Activated CD8-positive, alpha-beta memory T cell treated with anti-CD3 and anti-CD28 coated beads, Interleukin-2, amount 10 ng/mL, durations not matched to agents 7 days and 5 days (primary cell): ENCODE measurements at places on chromosomes 3 and 15. TPM values are rescaled to one million over a fixed set of nuclear protein-coding genes. Genes with fewer than 3 reads are reported as not detected.

GRCh38 chr3:125236331-125236903 is 23.9 kb upstream of the SLC12A8 start:
- no peak overlapping the region for H3K27ac ChIP-seq
- H3K4me3 ChIP-seq, result no peak overlapping the region
- H3K27me3 ChIP-seq, result no peaks in the 10 kb centered on the region

DNA sequence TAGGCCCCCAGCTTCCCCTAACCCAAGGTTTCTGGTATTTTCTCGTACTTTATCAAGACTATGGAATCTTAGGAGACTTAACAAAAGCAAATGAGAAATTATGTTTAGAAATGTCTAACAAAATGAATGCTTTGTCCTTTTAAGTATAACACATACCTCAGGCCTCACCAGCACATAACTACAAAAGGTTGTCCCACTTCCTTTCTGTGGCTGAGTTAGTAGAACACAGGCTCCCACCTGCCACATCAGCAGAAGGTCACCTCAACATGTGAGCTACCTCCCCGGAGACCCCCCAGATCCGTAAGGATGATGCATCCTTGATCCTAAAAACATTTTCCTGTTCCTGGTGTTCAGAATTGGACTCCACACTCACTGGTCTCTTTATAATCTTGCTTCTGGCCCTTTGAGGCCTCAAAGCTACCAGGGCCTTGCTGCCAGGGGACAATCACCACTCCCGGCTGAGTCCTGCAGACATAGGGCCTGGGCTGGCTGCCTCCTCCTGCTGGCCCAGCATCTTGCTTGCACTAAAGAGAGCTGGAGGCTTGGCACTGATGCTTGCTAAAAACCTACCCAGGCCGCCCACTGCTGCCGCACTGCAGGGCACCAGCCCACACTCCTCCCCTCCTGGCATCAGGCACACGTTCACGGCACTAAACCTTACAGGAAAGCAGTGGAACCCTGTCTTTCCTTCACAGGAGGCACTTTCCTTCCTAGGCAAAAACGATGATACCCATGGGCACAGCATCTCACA is 2.9 kb downstream of the CCRL2 start:
- H3K4me1 ChIP-seq, result peaks cover 39% of the 10 kb centered on the region
- peak overlapping the region; percentile 77 for H3K27ac ChIP-seq
- peaks cover 17% of the 10 kb centered on the region for H3K36me3 ChIP-seq
- H3K4me3 ChIP-seq, result no peak overlapping the region
- H3K27me3 ChIP-seq, result no peaks in the 10 kb centered on the region

DNA sequence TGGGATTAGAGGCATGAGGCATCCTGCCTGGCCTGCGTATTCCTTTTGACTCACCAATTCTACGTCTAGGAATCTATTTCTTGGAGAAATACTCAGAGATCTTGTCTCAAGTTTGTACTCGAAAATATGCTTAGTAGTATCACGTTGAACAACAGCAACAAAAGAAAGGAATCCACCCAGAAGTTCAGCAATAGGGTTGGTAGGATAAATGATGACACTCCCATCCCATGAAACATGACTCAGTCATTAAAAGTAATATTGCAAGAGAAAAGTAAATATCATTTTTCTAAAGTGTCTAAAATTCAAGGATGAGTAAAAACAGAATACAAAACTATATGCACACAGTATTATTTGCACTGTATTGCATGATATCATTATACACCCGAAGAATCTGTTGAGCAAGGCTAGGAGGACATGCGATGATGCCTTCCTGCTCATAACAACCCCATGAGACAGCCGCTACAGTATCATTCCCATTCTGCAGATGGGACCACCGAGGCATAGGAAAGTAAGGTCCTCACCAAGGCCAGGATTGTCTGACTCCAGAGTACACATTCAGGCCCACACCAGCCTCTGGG is 61.5 kb downstream of the SLC6A1 start:
- H3K36me3 ChIP-seq, result no peaks in the 10 kb centered on the region
- H3K27ac ChIP-seq, result no peak overlapping the region
- no peaks in the 10 kb centered on the region for H3K4me1 ChIP-seq
- DNase-seq, result no peak
- no peak overlapping the region for H3K4me3 ChIP-seq

DNA sequence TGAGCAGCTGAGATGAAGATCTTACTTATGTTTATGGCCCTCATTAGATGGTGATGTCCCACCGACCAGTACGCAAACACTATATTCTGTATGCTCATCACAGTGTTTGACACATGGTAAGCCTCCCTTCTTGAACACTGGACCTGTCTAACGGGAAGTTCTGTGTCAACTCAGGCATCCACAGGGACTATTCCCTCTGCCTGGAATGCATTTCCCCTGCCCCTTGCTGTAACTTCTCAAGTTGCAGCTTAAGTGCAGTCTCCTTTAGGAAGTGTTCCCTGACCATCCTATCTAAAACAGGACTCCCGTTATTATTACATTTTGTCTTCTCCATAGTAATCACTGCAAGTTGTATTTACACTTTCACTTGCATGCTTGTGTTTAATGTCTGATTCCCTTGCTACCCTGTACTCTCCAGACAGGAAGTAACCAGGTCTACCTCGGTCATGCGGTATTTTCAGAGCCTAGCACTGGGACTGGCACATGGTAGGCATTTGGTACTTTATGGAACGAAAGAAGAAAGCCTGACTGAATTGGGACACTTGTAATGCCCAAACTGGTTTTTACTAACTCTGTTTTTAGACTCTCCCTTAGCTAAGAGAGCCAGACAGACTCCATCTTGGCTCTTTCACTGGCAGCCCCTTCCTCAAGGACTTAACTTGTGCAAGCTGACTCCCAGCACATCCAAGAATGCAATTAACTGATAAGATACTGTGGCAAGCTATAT is 8.7 kb downstream of the DET1 start:
- H3K27me3 ChIP-seq, result no peaks in the 10 kb centered on the region
- H3K4me3 ChIP-seq, result no peak overlapping the region
- H3K27ac ChIP-seq, result no peak overlapping the region
- H3K36me3 ChIP-seq, result peaks cover 3% of the 10 kb centered on the region

PLSCR5 gene
- total RNA-seq, result not detected

DNA sequence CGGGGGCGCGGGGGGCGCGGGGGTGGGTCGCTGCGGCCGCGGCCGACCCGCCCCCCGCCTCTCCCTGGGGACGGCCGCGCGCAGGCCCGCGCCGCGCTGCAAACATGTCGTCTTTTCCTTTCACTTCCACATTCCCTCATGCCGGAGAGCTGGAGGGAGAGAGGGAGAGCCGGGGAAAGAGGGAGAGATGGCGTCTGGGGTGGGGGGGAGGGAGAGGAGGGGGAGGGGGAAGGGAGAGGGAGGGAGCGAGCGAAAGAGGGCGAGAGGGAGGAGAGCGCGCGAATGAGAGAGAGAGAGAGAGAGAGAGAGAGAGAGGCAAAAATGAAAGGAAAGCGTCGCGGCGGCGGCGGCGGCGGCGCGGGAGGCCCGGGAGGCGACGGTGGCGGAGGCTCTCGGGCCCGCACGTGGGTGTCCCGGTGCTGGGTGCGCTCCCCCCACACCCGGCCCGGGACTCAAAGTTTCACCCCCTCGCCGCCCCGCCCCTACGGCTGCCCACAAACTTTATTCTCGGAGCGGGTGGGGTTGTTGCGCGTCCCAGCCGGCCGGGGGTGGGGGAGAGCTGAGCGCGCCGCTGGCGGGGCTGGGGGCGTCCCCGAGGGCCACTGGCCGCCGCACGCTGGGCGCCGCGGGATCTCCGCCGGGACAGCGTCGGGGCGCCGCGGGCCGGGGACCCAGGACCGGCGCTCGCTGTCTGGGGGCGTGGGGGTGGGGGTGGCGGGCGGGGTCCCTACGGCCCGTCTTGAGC is 731 bp downstream of the ZNF710 start:
- peak overlapping the region; percentile 86 for H3K4me3 ChIP-seq
- H3K27me3 ChIP-seq, result no peaks in the 10 kb centered on the region
- peak; percentile 70 for DNase-seq
- H3K36me3 ChIP-seq, result peaks cover 4% of the 10 kb centered on the region
- H3K27ac ChIP-seq, result peak overlapping the region; percentile 83
- peaks cover 39% of the 10 kb centered on the region for H3K4me1 ChIP-seq

GADL1 gene
- total RNA-seq, result not detected

PIGBOS1 gene
- total RNA-seq, result 13.2 TPM
